ENCODE measurements at places on chromosomes 16 and 17.

GRCh38 chr16:19886073-19886941 lies 1.7 kb upstream of the GPRC5B start:
- DNase-seq = peak; percentile 79

GRCh38 chr16:85173146-85173980 lies 61.1 kb upstream of the CIBAR2 start:
- DNase-seq = no peak

- no peak for DNase-seq
Observed at GRCh38 chr16:23145608-23146007, 3.6 kb downstream of the USP31 start.

GRCh38 chr16:17301593-17302135 lies 169.1 kb downstream of the XYLT1 start:
- DNase-seq = no peak

DNA sequence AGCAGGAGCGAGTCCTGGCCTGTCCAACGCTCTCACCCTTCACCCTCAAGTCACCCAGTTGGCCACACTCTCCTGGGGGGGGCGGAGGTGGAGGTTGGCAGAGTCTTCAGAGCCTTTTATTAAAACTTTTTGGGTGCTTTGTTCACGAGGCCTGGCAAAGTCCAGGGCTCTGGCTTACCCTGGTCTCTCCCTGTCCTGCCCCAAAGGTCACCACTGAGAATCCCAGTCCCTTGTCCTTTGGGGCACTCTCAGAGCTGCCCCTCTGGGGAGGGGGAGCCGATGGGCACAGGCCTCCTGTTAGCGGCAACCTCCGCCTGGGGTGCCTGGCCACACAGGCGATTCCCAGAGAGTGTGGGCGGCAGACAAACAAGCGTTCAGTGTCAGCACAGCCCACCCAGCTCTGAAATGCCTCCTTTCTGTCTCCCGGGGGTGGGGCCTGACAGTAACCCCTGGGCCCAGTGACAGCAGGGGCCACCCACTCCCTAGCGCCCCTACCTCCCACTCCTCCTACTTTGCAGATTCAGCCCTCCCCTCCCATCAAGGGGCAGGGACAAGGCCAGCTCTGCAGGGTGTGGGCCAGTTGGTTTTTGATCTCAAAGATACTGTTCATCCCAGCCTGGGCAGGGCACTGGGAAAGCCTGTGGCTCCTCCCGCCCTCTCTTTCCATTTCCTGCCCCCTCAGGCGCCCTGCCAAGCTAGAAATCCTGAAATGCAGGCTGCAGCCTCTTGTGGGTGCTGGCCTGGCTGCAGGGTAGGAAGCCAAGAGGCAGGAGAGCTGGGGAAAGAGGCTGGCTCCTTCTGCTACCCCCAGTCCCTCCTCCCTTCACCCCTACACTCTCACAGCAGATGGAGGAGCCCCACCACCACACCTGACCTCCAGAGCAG lies 36.6 kb upstream of the EMP2 start:
- peak; percentile 44 for DNase-seq
